ENCODE measurements at places on chromosomes 4 and X.

DNA sequence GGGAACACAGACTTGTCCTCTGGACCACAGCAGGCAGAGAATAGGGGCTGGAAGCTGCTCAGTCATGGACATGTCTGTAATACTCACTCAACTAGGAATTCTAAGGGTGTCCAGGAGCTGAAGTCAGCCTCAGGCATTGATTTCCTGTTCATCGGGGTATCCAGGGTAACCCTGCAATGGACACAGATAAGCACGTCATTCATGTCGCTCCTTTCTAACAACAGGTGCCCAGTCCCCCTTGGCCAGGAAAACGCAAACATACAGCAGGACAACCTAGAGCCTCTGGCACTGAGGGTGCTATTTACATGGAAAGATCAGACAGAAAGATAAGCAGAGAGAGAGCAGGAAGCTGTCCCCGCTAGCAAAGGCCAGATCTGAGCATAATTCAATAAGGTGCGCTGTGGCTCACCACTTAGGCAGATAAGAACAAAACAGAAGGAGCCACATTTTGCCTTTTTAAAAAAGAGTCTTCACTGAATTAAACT, 21.3 kb downstream of the QDPR start:
- DNase-seq: no peak

GRCh38 chr4:171588051-171588545, 225.1 kb upstream of the GALNTL6 start:
- DNase-seq: no peak

DNA sequence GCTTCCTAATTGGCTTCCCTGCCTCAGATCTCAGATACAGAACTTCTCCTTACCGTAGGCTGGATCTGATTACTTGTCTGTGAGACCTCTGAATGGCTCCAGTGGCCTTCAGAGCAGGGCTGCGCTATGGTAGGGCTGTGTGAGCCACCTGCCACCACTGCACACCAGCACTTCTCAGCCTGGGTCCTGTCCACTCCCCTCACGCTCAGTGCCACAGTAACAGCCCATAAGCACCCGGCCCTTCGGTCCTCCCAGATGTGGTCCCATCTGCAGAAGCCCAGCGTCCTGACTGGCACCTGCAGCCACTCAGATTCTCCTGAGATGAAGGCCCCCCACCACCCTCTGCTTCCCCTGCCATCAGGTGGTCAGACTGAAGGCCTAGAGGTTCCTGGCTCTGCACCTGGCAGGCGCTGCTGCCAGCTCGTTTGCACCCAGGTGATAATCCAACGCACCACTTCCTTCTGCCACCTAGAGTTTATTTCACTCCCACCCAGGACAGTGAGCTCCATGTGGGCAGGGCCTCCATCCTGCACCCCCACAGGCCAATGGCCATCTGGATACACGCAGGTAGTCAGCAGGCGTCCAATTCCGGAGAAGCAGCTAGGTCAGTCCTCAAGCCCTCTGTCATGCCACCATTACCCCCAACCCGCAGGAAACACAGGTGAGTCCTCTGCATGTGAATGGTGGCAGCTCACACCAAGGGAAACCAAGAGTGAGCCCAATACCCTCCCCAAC, 5.4 kb downstream of the WDR1 start:
- DNase-seq: no peak

DNA sequence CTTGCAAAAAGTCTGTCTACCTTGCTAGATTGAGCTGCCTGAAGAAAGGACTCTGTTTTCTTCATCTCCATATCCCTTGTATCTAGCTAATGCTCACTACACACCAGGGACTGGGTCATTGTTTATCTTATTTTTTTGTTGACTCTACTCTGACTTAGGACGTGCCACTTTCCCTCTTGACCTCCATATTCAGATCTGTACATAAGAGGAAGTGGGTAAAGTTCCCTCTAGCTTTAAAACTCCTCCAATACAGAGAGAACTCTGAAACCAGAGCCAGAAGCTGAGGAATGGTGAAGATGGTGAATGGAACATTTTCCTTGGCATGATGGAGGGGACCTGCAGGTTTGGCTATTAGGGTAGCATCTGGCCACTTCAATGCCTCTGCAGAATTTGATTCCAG, 2026.1 kb upstream of the TENM3 start:
- no peak for DNase-seq

DNA sequence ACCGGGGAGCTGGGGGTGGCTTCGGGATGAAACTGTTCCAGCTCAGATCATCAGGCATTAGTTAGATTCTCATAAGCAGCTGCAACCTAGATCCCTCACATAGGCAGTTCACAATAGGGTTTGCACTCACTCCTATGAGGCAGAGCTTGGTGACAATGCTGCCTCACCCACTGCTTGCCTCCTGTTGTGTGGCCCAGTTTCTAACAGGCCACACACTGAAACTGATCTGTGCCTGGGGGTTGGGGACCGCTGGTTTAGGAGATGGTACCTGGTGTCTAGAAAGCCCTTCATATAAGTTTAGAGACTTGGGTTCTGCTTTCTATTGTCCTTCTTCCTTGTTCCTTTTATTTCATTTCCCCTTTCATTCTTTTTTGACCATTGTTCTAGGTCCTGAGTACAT, 234.2 kb downstream of the FRAS1 start:
- no peak for DNase-seq

- DNase-seq: no peak
These were observed 29.5 kb downstream of the EGFL6 start for GRCh38 chrX:13598877-13599276.

DNA sequence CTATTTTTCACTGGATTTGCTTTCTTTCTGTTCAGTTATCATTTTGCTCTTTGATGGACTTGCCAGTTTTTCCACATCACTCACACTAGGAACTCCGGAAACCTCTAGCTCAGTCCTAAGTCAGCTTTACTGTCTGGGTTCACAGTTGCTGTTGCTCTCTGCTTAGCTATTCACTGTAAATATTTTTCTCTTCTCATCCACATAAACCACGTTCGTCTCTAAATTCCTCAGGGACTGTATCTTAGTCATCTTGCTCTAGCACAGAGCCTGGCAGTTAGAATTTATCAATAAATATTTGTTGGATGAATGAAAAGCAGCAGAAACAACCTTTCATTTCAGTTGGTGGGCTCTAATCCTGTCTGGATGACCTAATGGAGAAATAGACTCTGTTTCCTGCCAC, 119.4 kb upstream of the DMD start:
- DNase-seq: no peak

- DNase-seq: no peak
These were observed 15.3 kb downstream of the TENM3 start for GRCh38 chr4:182258441-182259000.

GRCh38 chr4:15332377-15332776, 95.5 kb upstream of the C1QTNF7 start:
- no peak for DNase-seq

DNA sequence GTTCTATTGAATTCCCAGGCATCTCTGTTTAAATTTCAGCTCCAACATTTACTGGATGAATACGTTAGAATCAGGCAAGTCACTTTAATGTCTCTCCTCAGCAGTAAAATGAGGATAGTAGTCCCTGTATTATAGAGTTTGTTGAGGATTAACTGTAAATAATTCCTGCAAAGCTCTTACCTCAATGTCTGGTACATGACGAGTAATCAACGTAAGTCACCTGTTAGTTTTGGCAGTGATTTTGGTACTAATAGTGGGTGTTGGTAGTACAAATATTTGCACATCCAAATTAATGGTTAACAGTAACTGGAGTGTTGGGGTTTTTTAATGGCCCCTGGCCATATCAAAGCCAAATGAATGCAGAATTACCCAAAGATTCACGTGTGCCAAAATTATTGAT, 189.8 kb upstream of the GALNT7 start:
- no peak for DNase-seq

DNA sequence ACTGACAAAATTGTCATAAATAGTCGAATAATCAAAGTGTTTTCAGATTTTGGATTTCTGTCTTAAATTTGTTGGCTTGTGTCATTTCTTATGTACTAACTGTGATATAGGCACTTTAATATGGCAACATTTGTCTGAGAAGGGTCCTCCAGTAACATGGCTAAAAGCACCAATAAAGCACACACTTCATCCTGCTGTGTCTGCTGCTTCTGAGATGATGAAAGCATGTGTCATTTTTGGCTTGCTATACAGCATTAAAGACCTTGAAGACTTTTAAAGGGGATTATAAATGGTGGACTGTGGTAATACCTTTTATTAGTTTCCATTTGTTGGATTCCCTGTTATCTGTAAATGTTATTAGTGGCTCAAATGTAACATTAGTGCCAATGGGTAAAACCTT, 551.8 kb upstream of the GRID2 start:
- DNase-seq: no peak

All from NCI-H1694 (cell line).